ENCODE measurements at places on chromosomes 11 and 22.

- DNase-seq: no peak
These were observed 5.7 kb upstream of the ABTB2 start for GRCh38 chr11:34363363-34364084.

DNA sequence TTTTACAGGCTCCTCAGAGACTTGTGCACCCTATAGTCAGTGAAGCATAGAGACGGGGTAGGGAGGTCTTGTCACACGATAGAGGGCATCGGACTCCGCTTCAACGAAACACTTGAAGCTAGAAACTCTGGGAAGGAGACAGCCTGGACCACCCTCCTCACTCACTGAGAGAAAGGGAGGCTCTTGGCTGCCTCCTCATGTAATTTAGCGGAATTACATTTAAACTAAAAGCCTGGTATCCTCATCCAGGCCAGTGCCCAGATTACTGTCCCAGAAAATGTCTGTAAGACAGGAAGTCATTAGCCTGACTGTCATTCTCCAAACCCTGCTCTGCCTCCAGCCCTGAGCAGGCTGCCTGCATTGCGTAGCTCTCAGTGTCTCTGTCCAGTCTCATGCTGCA is 36.0 kb downstream of the TTLL1 start:
- DNase-seq: no peak

DNA sequence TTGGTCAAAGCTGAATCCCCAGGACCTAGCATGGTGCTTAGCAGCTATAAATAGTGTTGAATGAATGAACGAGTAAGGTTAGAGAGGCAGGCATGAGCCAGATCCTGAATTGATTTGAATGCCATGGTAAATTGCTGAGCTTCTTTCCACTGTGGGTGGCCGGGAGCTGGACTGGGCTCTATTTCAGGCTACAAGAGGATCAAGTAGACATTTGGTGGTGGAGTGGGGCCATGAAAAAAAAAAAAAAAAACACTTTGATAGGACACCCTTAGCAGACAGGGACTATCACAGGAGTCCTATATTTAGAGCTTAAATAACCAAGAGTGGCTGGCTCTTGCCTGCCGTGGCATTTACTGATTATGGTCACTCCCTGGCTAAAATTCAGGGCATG is 77.6 kb downstream of the MIAT start:
- no peak for DNase-seq

DNA sequence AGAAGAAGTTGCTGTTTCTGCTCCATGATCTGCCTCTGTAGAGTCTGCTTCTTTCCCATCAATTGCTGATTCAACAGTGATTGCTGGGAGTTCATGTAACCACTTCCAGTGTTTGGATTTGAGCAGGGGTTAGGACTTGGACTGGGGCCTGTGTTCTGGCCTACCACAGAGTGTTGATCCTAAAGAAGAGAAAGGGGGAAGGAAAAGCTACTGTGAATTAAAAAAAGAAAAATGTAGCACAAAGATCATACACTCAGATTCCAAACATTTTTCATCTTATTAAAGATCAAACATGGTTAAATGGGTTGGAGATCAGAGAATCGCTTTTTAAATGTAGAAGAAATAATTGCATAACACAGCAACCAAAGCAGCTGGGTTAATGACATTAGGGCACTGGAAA is 67.6 kb upstream of the MTMR2 start:
- no peak for DNase-seq

- no peak for DNase-seq
These were observed 46.4 kb downstream of the LARGE2 start for GRCh38 chr11:45968901-45969300.

- DNase-seq: no peak
These were observed 14.9 kb downstream of the CFAP300 start for GRCh38 chr11:102062106-102062505.

- DNase-seq: no peak
These were observed 94.2 kb downstream of the FCHSD2 start for GRCh38 chr11:73047773-73048371.

- DNase-seq: no peak
These were observed 7.6 kb downstream of the ST3GAL4 start for GRCh38 chr11:126362879-126363655.

DNA sequence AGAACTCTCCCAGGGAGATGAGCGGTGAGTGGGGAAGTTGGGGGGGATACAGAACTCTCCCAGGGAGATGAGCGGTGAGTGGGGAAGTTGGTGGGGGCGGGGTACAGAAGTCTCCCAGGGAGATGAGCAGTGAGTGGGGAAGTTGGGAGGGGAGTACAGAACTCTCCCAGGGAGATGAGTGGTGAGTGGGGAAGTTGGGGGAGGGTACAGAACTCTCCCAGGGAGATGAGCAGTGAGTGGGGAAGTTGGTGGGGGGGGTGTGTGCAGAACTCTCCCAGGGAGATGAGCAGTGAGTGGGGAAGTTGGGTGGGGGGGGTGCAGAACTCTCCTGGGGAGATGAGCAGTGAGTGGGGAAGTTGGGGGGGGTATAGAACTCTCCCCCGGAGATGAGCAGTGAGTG is 186.5 kb downstream of the SHANK2 start:
- no peak for DNase-seq

DNA sequence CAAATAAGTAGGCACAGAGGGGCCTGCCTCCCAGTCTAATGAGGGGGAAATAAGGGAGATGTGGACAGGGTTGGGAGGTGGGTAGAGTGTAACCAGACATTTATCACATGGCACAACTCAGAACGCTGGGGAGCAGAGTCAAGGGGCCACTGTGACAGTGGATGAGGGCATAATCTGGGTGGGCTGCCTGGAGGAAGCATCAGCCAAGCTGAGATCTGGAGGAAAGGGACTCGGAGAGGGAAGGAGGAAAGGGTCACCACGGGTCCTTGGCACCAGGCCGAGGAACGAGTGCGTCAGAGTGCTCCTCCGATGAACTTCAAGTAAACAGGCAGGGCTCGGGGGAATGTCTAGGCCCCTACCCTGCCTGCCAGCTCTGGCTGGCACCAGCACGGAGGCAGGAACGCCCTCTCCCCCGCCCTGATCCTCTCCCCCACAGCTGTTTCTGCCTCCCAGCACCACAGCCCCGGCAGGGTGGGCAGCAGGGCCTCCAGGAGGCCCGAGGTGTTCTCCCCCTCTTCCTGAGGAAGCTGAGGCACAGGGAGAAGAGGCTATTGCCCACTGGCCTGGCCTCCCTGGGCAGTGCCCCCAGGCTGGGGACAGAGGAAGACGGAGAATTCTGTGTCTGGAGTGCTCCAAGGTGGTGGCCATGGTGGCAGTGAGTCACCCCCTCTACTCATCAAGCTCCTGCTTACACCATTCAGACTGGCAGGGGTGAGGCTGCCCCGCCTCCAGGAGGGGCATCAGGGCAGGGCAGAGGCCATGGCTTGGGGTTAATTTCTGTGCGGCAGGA is 4.2 kb downstream of the ALDH3B1 start:
- DNase-seq: peak; percentile 42

DNA sequence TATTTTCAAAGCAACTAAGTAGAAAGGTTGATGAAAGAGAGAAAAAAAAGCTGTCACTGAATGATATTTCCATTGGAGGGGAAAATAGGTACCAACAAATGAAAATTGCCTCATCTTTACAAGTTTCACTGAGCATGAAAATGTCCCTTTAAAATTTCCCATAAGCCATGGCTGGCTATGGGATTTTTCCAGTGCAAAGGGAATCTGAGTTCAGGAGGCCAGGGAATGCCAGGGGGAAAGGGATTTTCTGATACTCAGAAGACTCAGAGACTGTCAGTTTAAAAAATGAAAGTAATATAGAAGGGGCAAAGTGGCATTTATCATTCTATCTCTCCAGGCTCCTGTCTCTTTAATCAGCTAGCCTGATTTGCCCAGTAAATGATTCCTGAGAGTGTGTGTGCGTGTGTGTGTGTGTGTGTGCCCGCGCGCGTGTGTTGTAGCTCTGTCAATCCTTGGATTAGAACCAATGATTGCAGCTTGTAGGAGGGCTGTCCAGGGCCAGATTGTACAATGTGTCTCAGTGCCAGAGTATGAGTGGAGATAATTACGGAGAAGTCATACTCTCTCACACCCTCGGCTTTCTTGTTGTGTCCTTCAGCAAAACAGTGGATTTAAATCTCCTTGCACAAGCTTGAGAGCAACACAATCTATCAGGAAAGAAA is at the start of gene NTM:
Gene NTM, plus strand, starts transcription at position 526 of the 662 bp plus-strand sequence.
- DNase-seq: no peak

DNA sequence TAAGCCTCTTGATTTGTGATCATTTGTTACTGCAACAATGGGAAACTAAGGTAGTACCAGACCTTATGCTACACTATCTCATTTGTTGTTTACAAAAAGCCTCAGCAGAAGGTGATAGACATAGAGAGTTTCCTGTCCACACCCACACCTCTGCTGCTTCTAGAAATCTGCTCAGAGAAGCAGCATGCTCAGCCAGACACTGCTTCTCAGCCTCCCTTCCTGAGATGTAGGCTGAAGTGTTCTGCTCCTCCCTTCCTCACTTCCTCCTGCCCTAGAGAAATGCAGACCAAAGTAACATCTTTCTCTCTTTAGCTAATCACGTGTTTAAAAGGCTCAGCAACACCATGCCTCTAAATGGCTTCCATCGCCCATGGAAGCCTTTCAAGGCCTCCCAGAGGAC is 88.4 kb downstream of the SLC1A2 start:
- DNase-seq: no peak

GRCh38 chr11:100748153-100748552 is 61.1 kb downstream of the ARHGAP42 start:
- DNase-seq: no peak

- DNase-seq: peak; percentile 32
These were observed 631 bp downstream of the PHF21A start for GRCh38 chr11:46120346-46121300.

GRCh38 chr11:65530157-65530496 is 5.2 kb downstream of the SCYL1 start:
- DNase-seq: no peak

GRCh38 chr11:71155846-71156245 is 96.5 kb downstream of the SHANK2 start:
- DNase-seq: no peak

GRCh38 chr11:1373536-1374214 is 16.1 kb upstream of the BRSK2 start:
- no peak for DNase-seq

- DNase-seq: no peak
These were observed 2.0 kb downstream of the ACO2 start for GRCh38 chr22:41470886-41471285.

DNA sequence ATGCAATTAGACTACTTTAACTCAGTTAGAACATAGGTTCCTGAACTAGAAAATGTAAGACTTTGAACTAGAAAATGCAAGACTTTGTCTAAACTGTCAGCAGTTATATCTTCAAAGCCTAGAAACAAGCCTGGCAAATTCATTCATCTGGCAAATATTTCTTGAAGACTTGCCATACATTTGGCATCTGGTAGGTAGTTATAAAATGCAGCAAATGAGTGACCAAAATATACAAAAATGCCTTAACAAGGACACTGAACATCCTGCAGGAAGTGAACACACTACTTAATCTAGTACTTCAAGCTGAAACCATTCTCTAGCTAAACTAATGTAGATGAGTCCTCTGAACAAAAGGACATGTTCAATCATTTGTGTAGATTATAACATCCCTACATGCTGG is 84.7 kb upstream of the SCUBE2 start:
- DNase-seq: no peak

DNA sequence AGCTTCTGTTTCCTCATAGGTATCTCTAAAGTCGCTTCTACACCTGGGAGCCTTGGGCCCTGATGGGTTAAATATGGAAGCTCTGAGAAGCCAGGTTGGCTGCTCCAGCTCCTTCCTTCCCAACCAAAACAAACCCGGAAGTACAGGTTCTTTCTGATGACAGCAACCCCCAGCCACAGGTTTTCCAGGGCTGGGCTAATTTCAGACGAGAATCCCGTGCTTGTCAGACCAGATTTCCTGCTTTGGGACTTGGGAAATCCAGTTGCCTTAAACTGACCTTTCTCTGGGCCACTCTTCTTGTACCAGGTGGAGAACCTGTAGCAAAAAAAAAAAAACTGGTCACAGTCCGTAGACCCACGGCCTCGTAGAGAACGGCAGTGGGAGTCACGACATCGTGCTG is 51.9 kb downstream of the RBX1 start:
- DNase-seq: no peak

GRCh38 chr22:50138041-50138440 is 32.5 kb upstream of the PANX2 start:
- DNase-seq: no peak

- DNase-seq: no peak
These were observed 58.0 kb upstream of the PICALM start for GRCh38 chr11:86126862-86127261.

- no peak for DNase-seq
These were observed 136.3 kb upstream of the TEAD1 start for GRCh38 chr11:12537778-12538401.

DNA sequence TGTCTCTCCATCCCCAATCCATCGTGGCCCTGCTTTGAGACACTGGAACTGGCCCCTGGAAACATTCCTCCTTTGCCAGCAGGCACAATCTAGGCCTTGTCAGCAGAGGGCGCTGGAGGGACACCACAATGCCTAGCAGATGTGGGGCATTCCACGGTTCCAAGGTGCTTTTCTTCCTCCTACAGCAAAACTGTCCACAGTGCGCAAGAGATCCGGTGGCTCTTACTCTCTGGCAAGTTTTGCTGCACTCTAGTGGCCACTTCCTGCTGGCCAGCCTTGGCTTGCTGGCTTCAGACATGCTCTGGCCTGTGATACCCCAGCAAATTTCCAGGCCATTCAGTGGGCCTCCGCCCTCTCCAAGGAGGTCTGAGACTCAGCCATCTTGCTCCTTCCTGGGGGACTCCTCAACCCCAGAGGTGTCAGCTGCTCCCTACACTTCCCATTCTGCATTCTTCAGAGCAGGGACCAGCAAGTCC is 17.1 kb upstream of the RBM4B start:
- DNase-seq: peak; percentile 69

GRCh38 chr22:37030560-37031281 is 11.2 kb downstream of the MPST start:
- DNase-seq: no peak

- no peak for DNase-seq
These were observed 14.8 kb downstream of the COMMD9 start for GRCh38 chr11:36274414-36274813.

- no peak for DNase-seq
These were observed 18.1 kb downstream of the GLB1L2 start for GRCh38 chr11:134349802-134350355.

- DNase-seq: no peak
These were observed 21.6 kb downstream of the AAMDC start for GRCh38 chr11:77842441-77843121.

DNA sequence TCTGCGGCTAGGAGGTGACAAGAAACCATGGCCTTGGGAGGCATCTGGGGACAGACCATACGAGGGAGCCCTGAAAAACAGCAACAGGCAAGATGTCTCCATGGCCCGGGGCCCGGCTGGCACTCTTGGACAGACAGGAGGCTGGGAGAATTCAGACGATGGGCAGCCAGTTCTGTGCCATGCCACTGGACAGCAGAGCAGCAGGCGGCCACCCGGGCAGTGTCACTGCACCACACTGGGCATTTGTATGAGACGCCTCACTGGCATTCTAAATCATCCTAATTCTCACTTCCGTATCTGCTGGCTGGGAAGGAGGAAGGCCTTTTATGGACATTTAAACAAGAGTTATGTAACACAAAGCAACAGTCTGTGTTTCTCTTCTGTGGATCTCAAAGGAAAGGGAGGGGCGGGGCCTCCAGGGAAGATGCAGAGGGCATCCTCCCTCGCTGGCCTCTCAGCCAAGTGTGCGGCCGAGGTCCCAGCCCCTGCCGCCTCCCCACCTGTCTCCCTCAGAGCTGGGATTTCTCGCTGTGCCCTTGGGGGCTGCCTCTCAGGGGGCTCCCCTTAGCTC is 350.3 kb downstream of the SHANK2 start:
- DNase-seq: no peak

- DNase-seq: no peak
These were observed 2.1 kb upstream of the ANAPC15 start for GRCh38 chr11:72114570-72114969.

- no peak for DNase-seq
These were observed 26.8 kb upstream of the CELSR1 start for GRCh38 chr22:46564084-46564714.

All from GOT3 (cell line).